ENCODE measurements at places on chromosomes 5 and 9.
A peak's percentile ranks its signal among the peaks of the same experiment; 100 is the strongest.

DNA sequence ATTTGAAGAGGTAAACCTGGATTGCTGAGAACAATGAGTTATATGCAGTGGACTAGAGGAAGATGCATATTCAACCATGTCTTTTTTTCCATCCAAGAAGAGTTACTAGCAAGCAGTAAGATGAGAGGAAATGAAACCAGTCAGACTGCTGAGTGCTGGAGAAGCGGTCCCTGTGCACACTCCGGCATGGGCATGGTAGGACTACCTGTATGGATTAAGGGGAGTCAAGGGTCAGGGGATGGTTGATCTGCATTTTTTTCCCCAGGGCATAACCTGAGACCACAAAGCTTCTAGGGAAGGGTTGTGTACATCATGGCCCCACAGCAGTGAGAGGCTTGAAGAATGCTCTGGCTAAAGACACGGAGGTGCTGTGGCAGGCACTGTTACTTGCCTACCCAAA, 76.6 kb upstream of the ZNF169 start:
- DNase-seq, result no peak

- DNase-seq, result no peak
Observed at GRCh38 chr5:134511796-134512660, 13.4 kb upstream of the JADE2 start.

- DNase-seq, result no peak
Observed at GRCh38 chr5:109942646-109943045, 252.9 kb downstream of the MAN2A1 start.

DNA sequence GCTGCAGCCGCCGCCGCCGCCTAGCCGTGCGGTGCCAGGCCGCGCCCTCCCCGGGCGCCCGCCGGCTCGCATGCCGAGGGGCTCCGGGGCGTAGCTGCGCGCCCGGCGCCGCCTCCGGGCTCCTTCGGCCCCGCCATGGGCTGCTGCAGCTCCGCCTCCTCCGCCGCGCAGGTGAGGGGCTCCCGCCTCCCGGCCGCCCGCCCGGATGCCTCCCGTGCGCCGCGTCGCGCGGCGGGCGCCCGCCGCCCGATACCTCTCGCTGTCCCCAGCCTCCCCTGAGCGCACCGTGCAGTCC, 230 bp downstream of the SLC44A1 start:
- DNase-seq, result no peak

- no peak for DNase-seq
Observed at GRCh38 chr5:72501488-72501887, 5.7 kb downstream of the ZNF366 start.

DNA sequence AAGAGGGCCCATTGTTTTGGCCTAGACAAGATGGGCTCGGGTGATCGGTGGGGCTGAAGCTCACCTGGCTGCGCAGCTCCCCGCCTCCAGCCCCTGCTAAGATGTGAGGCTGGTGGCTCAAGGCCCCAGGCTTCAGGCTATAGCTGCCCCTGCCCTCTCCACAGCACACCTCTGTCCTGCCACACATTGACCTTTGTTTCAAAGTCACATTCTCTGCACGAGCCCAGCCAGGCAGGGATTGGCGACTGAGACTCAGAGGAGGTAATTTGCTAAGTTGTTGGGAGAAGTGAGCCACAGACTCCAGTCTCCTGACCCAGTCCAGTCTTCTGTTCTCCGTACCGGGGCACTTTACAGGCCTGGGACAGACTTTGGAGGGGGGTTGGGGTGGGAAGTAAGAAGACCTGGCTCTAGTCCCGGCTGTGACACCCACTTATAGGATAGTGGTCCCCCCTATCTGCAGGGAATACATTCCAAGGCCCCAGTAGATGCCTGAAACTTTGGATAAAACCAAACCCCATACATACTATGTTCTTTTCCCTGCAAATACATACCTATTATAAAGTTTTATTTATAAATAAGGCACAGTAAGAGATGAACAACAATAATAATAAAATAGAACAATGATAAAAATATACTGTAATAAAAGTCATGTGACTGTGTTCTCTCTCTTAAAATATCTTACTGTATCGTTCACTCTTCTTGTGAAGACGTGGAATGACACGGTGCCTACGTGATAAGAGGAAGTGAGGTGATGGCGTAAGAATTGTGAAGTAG, 13.3 kb downstream of the PDGFRB start:
- no peak for DNase-seq

DNA sequence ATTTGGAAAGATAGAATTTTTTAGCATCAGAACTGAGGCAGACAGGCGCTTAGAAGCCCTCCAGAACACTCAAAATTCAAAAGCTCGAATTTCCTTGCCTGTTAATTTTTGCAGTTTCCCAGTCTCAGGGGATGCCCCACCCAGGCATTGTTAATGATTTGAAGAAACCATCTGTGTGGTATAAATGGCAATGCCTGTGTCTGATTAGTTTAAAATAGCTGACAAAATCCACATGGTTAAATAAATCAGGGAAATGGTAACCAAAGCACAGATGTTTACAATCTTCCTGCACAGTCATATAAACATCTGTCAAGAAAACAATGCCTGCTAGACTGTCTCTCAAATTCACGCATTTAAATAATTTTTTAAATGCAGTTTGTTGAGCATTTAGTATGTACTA, 185.2 kb upstream of the RGMB start:
- no peak for DNase-seq

GRCh38 chr5:138737494-138738265, 15.5 kb upstream of the CTNNA1 start:
- no peak for DNase-seq

- DNase-seq, result no peak
Observed at GRCh38 chr5:150026682-150027172, 26.2 kb downstream of the HMGXB3 start.

GRCh38 chr5:115289104-115289503, 7.3 kb downstream of the CCDC112 start:
- DNase-seq, result no peak

DNA sequence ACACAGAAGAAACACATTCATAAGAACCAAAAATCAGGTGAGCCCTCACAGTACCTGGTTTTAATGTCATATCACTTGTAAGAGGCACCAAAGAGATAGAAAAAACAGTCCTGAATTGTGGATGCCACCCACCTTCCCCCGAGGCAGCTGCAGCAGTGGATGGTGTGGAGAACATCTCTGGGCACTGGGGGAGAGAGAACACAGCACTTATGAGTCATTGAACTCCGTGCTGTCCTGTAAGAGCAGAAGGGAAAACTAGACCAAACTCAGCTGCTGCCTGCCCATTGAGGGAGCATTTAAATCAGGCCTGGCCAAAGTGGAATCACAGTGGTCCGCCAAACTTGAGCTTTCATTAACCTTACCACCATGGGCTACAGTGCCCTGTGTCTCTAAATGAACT, 296.2 kb downstream of the SPATA31D1 start:
- DNase-seq, result no peak

DNA sequence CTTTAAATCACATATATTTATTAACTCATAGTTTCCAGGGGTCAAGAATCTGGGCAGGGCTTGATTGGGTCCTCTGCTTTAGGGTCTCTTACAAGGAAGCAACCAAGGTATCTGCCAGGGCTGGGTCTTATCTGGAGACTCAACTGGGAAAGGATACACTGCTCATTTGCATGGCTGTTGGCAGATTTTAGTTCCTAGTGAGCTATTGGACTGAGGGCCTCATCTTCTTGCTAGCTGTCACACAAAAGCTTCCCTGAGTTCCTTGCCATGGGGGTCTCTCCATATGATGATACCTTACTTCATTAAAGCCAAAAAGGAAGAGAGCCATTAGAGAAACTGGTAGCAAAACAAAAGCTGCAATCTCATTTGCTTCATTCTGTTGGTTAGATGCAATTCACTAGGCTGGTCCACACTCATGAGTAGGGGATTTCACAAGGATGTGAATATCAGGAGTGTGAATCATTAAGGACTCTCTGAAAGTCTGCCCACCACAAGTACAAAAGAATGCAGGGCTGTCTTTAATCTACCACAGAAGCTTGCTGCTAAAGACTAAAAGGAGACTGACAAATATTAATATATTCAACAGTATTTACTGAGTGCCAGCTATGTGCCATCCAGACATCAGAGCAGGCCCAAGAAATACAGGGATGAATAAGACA, 42.0 kb upstream of the TIMD4 start:
- DNase-seq, result no peak

GRCh38 chr5:148933903-148934432, 107.6 kb downstream of the ADRB2 start:
- no peak for DNase-seq

DNA sequence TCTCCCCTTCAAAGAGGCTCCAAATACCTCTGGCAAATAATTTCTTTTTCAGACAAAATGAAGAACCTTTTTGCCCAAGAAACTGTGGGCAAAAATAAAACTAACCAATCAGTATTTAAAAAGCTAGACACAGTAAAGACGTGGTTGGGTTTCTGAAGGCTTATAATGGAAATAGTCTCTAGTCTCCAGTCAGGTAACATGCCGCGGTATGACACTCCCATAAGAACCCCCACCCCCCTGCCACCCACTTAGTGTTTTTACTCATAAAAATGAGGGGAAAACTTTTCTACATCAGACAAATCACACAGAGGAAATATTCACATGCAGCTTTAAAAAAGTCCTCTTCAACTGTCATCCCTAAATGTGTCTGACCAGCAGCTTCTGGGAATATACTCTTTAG, 105.3 kb downstream of the THBS4 start:
- DNase-seq, result peak; percentile 53

DNA sequence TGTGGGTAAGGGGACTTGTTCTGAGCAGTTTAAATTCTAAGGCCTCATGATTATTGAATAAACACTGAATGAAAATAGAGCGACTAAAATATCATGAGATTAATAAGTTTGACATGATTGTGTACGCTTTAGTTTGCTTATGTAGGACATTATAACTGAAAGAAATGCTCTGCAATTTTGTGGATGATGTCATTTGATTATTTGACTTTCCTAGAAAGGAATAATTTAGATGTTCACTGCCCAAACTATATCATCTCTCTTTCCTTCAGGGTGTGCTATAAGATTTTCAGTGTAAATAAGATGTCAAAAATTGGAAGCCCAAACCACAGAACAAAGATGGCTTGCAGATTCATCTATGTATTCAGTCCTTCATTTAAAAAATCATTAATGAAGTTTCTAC, 115.7 kb upstream of the MTAP start:
- no peak for DNase-seq

- no peak for DNase-seq
Observed at GRCh38 chr9:23431459-23431858, 394.6 kb downstream of the ELAVL2 start.

DNA sequence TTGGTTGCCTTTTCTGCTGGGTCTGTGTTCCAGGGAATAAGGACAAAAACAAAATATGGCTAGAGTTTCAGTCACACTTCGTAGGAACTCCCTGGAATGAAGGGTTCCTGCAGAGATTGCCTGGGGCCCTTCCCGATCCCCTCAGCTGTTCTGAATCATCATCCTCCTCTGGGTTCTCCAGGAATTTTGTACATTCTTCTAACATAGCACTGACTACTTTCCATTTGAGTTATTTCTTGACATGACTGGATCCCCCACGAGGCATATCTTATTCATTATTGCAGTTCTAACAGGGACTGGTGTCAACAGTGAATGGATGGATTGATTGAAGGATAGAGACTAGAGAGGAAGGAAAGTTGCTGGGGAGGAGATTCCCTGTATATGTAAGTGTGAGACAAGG, 49.2 kb upstream of the TNC start:
- no peak for DNase-seq

DNA sequence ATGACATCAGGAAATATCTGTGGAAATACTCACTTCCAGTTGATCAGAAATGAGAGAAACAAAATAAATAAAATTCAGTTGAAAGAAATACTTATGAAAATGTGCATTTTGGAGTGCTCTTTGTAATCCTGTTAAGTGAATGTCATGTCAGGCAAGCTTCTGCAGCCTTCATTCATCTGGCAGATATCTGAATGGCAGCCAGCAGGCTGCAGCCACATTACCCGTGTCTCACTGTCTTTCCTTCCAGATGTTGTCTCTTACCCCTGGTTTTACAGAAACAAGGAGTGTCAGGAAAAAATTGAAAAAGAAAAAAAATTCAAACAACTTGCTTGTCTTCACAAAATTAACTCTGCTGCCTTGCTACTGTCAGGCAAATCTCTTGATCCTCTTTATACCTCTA, 445.0 kb upstream of the RIOK2 start:
- DNase-seq, result no peak

GRCh38 chr9:135299651-135300345, 179.8 kb upstream of the PPP1R26 start:
- DNase-seq, result peak; percentile 30

DNA sequence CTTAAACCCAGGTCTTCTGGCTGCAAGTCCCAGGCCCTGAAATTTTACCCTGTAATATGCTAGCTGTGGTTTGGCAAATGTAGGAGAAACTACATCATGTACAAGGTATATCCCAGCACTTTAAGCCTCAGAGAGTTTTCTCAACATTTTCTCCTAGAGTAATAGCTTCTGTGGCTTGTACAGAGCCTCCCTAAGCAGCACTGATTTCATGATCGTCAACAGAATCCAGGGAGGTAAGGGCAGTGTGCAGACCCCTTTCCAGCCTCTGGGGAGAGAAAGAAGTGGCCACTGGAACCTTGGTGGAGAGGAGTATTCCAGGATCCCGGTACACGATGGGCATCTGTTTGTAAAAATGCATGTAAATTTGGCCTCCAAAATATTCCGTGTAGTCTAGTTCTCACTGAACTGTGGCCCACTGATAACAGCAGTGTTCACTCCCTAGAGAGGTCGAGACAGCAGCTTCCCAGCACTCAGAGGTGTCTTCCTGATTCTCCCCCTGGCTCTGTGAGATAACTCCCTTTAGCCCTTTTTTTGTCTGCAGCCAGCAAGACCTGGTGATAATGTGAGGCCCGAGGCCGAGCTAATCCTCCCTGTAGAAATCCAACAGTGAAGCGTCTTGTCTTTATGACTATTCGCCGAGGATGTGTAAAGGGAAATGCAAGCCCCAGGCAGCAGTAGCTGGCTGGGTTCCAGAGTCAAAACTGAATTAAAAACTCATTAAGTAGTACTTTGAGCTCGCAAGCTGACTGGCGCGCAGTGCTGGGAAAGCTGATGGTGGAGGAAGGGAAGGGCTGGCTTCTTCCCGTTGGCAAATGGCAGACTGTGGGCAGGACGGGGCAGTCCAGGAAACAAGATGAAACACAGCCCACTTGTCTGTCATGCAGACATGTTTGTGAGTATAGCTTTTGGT, 59.0 kb downstream of the MAP1B start:
- no peak for DNase-seq

DNA sequence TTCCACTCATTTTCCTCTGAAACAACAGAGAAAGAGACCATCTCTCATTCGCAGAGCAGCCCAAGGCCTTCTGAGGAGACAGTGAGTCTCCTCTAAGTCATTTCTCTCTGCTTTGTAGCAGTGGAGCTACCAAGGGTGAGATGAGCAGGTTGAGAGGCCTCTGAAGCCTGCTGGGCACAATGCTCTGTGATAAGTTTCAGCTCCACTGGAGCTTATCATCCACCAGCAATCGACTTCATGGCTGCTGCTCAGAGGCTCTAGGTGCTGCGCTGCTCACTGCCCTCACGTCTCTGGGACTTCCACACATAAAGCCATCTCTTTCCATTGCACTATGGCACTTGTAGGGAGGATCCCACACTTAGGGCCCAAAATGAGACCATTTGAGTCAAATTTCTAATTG, 96.3 kb downstream of the CMYA5 start:
- no peak for DNase-seq

All from activated CD8-positive, alpha-beta memory T cell treated with anti-CD3 and anti-CD28 coated beads, Interleukin-2, amount 50 U/mL, for 48 hours (primary cell).